EL (cell line): ENCODE measurements at places on chromosomes 4 and X.

GRCh38 chr4:10102474-10103332 lies 13.9 kb downstream of the WDR1 start:
- no peak for DNase-seq

GRCh38 chrX:12950851-12951594 lies 23.9 kb upstream of the TMSB4X start:
- peak; percentile 8 for DNase-seq

- no peak for DNase-seq
Observed at GRCh38 chrX:56793521-56794320, 64.7 kb downstream of the NBDY start.

- no peak for DNase-seq
Observed at GRCh38 chrX:155052738-155053498, 18.0 kb downstream of the CMC4 start.

GRCh38 chr4:82852751-82853285 lies 38.1 kb downstream of the SEC31A start:
- no peak for DNase-seq

DNA sequence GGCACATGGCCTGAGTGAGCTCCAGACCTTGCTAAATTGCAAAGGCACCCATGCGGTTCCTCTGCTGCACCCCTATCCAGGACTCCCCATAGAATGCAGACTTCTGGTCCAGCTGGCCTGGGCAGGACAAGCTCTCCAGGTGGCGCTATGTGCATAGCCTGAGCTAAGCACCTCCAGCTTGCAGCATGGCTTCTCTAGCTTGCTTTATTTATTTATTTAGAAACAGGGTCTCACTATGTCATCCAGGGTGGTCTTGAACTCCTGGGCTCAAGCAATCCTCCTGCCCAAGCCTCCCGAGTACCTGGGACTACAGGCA lies 5.5 kb upstream of the WFS1 start:
- DNase-seq: peak; percentile 43

GRCh38 chr4:89788206-89789072 lies 48.5 kb downstream of the SNCA start:
- DNase-seq: no peak

DNA sequence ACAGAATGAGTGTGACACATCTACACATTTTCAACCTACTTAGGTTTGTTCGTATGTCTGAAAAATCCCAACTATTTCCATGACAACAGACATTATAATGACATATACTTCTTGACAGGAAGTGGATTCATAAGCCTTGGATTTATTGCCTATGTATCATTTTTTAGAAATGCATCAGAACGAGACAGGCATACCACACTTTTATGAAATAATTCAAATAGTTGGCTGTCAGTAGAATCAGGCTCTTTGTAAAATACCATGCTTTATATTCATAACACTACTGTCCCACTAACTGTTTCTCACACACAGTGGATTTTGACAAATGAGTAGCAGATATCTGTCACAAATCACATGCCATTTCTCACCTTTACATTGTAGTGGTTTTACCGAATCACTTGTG lies 173.2 kb downstream of the BEND2 start:
- DNase-seq: peak; percentile 10

DNA sequence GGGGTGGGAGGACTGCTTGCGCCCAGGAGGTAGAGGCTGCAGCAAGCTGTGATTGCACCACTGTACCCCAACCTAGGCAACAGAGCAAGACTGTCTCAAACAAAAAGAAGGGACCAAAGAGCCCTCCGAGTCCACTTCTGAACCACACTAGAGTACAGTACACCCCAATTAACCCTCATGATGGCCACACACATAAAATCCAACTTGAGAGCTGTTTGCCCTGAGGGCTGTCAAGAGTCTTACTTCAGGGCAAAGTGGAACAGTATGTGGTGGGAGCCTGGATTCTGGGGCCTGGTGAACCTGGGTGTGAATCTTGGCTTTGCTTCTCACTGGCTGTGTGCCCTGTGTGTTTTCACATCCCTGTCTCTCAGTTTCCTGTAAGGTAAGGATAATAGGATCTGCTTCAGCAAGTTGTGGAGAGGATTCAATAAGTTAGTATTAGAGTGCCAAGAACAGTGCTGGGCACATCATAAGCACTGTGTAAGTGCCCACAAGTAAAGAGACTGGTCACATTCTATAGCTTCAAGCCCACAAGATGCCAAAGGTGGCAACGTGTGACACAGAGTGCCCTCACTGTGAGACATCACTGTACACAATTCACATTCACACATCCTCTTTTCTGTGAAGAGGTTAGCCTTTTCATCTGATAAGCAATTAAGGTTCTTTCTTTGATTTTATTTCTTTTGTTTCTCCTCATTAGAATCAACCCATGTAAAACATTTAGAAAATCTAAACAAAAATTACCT lies 52.1 kb downstream of the LEF1 start:
- no peak for DNase-seq

DNA sequence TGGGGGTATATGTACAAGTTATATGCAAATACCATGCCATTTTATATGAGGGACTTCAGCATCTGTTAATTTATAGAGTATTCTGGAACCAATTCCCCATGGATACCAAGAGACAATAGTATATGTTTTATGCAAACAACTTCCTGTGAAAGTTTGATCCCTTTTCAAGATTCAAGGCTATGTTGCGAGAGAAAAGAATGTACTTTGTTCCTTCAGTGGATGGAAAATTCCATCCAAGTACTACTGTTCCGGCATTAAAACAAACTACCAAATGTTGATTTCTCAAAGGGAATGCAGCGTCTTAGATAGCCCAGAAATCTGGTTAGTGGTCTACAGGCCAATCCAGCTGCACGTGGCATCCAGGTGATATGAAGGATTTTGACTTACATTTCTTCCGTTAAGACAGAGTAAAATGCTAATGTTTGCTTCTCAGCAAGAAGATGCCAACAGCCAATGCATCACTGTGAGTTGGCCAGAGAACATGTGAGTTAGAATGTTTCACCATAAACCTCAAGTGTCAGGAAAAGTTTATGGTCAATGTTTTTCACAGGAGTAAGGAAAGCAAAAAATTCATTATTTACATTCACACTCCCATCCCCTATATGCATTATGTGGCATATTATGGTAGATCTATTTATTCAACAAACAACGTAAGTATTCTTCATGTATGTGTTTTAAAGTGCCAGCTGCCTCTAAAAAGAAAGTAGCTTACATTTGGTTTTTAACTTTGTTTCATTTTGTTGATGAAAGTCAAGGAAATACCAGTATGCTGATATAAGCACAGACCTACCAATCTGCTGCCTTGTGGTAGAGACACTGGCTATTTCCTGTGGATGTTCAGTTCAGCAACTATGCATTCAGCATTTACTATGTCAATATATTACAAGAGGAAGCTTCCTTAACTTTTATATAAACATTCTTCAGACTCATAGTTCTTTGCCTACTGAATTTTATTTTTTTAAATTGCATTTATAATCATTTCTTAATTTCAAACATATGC lies 44.4 kb downstream of the METTL14 start:
- peak; percentile 73 for DNase-seq

DNA sequence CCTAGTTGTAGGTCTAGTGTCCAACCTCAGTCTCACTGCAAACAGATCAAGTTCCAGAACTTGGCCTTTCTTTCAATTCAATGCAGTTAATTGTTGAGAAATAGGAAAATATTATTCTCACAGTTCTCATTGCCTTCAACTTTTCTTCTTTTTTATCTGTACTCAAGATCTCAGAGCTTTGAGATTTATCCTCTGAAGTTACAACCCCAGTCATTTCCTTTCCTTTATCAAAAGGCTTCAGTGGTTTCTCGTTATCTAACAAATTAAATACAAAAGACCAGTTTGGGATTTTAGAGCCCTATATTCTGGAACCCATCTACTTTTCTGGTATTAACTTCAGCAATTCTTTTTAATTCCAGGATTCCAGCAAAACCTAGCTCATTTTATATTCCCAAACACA lies 130.2 kb downstream of the TMA16 start:
- no peak for DNase-seq

DNA sequence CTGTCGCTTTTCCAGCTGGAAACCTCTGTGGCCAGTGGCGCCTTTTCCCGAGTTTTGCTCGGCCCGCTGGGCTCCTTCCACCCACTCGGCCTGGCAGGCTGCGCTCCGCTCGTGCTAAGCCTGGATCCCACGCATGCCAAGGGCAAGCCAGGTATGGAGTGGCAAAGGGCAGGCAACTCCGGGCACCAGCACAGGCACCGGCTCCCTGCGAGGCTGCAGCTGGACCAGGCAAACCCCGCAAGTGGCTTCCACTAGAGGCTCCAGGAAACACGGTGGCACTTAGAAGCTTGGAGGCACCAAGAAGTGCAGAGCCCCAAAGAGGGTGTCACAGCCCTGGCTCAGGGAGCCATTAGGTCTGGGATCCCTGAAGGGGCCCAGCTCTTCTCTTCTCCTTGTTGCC lies 59.5 kb downstream of the PPA2 start:
- DNase-seq: no peak

DNA sequence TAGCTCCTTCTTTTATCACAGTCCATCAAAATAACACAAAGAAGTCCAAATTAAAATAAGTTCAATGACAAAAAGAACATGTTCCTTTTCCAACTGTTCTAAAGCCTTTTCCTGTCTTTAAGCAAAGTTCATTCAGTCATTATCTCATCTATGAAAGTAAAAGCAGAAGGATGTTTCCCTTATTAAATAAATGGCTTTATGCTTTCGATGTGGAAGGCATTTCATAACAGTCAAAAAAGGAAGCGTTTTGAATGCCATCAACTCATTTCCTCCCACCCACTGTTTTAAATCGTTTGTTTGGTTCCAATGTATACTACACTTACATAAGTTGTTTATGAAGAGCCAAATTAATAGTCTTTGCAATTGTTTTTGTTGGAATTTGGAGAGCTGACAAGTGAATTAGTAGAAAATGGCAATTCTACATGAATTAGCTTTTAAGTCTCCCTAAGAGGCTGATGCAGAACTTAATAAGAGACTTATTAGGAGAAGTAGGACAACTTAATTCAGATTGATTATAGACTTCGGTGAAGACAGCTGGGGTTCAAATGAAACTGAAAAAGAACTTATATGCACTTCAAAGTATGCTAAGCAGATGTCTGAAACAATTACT lies 392.6 kb upstream of the FTHL17 start:
- no peak for DNase-seq

- peak; percentile 88 for DNase-seq
Observed at GRCh38 chr4:15336410-15337167, 91.2 kb upstream of the C1QTNF7 start.

GRCh38 chr4:158814636-158815330 lies 46.0 kb downstream of the FNIP2 start:
- peak; percentile 47 for DNase-seq

DNA sequence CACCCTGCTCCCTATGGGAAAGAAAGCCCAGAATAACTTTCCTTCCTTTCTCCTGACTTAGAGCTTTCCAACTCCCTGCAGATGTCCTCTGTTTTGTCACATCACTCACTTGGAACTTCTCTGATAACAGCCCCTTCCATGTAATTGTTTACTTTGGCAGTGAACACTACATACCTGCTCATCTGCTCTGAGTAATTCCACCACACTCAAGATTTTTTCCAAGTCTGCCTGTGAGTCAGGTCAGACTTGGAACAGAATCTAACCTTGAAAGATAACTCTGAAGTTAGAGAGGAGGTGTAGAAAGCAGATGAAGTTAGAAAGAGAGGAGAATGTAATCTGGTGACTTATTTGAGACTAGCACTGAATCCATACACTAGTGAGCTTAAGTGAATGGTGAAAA lies 7.4 kb downstream of the MAGEB10 start:
- DNase-seq: no peak

- no peak for DNase-seq
Observed at GRCh38 chrX:23334848-23335599, at the start of gene PTCHD1. Gene PTCHD1 (plus strand): TSS chrX:23334849. CDS start chrX:23334876, 27 bp downstream.

DNA sequence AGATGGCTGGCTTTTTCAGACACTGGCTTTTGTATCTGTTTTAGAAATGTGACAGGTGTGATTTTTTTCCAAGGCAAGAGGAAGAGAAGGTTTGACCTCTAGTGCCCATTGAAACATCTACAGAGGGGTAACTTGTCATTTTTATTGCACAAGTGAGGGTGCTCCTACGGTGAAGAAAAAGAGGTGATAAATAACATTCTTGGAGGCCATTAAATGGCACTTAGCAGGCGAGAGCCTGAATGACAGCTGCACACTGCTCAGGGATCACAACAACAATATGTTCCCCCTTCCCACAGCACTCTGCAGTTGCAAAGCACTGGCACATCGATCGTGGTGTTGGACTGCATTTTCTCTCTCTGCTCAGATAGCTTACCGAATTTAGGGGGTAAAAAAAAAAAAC lies 22.9 kb downstream of the FAM184B start:
- no peak for DNase-seq

- peak; percentile 2 for DNase-seq
Observed at GRCh38 chrX:107484002-107484726, 34.7 kb downstream of the FRMPD3 start.

- DNase-seq: peak; percentile 91
Observed at GRCh38 chr4:6942238-6942800, 32.7 kb downstream of the TBC1D14 start.

GRCh38 chr4:138696771-138697170 lies 318.8 kb upstream of the NOCT start:
- peak; percentile 41 for DNase-seq

GRCh38 chr4:133943081-133943480 lies 258.5 kb downstream of the PABPC4L start:
- no peak for DNase-seq

- DNase-seq: no peak
Observed at GRCh38 chrX:1341545-1342184, 5.1 kb downstream of the IL3RA start.

DNA sequence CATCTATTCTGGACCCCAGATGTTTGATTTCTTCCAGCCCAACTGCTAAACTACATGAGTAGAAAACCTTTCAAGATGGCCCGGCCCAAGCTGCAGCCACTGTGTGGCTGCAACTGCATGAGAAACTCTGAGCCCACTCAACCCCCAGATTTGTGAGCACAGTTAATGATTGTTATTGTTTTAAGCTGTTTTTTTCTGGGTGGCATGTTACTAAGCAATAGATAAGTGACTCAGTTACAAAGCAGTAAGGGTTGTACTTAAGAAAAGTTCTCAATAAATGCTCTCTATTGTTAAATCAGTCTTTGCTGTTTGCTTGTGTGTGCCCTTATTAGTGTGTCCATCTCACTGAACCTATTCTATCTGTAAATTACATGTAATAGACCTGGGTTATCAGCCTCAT lies 51.8 kb downstream of the GC start:
- DNase-seq: no peak

- peak; percentile 56 for DNase-seq
Observed at GRCh38 chrX:140764401-140764919, 54.9 kb downstream of the LINC00632 start.

DNA sequence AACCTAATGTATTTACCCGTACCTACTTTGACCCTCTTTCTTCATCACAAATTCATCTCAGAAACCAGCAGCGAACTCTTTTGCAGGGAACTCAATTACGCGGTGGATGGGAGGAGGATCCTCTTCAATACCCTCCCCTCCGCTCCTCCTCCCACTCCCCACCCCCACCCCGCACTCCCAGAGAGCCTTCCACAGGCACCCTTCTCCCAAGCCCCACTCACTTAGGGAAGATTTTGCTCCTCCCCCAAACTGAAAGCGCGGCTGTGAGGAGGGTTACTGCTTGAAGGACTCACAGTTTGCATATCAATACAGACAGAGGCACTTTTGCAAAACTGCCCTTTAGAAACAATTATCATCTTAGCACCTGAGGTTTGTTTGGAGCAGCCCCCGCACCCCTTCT lies 960 bp upstream of the IL1RAPL1 start:
- no peak for DNase-seq
